NCI-H1092 treated with DMSO at 0.1 percent for 48 hours (cell line): ENCODE measurements at places on chromosomes 7 and 10.

GRCh38 chr10:5450605-5451384 is 38.4 kb downstream of the NET1 start:
- no peak for DNase-seq

DNA sequence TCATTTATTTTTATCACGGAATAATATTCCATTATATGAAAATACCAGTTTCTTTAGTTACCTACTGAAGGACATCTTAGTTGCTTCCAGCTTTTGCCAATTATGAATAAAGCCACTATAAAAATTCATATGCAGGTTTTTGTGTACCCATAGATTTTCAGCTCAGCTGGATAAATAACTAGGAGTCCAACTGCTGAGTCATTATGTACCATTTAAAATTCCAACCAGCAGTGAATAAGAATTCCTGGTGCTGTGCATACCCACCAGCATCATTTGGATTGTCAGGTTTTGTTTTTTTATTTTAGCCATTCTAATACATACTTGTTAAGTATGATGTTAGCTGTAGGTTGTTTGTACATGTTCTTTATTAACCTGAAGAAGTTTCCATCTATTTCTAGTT is 14.5 kb downstream of the FAM24B start:
- DNase-seq: no peak

GRCh38 chr10:111267673-111268072 is 190.8 kb downstream of the ADRA2A start:
- no peak for DNase-seq

GRCh38 chr7:3991731-3992231 is 690.3 kb upstream of the FOXK1 start:
- DNase-seq: no peak

GRCh38 chr10:7069706-7070105 is 341.1 kb downstream of the SFMBT2 start:
- DNase-seq: no peak

DNA sequence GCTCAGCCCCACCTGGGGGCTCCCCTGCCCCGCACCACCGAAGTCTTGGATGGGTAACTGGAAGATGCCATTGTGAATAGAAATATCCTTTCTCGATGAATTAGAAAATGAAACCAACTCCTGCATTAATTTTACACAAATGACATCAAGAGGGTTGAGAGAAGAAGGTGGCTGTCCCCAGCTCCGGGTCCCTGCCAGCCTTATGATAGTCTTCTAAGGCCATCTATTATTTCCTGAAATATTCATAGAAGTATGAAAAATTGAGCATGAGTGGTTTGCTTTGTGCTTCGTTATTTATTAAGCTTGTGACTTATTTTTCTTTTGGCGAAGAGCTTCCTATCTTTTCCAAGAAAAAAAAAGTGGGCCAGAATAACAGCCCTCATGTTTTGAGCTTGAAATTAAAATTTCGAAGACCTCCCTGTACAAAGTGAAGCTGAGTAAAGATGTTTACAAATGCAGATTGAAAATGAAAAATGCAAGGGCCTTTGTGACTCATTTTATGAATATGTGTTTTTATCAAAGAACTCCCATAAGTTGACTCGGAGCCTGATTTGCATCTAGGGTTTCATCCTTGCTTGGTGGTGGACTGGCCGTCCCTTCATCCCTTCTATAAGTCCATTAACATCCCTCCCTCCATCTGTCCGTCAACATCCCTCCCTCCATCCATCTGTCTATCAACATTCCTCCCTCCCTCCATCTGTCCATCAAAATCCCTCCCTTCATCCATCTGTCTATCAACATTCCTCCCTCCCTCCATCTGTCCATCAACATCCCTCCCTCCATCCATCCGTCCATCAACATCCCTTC is 20.5 kb upstream of the CFAP46 start:
- no peak for DNase-seq

- DNase-seq: no peak
These were observed 45.8 kb downstream of the EEPD1 start for GRCh38 chr7:36198854-36199266.

GRCh38 chr10:79066411-79067240 is 2.1 kb upstream of the ZMIZ1 start:
- peak; percentile 3 for DNase-seq

DNA sequence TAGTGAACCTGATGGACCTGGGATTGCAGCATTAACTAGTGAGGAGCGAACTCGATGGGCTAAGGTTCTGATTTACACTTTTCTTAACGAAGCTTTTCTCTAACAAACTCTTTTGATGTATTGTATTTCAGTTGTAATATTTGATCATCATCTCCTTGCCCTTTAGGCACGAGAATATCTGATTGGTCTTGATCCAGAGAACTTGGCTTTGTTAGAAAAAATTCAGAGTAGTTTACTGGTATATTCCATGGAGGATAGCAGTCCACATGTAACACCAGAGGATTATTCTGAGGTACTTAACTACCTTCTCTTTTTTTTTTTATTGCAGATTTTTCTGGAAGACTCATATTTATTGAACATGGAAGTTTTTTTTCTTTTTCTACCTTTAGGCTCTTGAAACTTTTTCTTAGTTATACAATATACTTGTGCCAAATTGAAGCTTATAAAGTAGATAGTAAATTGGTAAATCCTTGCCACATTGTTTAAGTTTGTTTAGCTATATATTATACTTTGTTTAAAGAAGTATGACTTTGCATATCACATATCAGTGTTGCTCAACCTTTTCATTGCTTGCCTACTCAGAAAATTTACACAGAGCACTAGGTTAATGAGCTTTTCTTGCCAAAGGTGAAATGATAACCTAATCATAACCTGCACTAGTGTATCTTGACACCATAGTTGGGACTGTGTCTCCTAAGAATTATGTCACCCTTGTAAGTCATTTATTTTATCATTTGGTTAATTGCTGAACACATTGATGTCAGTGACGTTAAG is 30.4 kb downstream of the CROT start:
- DNase-seq: no peak

DNA sequence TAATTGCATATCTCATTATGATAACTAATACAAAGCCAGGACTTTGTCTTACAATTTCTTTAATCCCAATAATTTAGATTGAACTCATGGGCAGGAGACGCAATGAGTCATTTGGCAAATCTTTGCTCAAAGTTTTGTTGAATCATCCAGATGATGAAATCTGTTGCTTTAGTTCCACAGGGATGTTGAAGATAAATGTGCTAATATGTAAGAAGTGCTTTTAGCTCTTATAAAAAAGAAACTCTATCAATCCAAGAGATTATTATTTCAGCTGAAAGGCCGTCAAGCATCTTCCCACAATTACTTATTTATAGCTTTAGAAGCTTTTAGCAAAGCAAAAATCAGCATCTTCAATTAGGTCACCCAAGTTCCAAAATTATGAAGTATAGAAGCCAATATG is 36.8 kb upstream of the ANK3 start:
- DNase-seq: no peak

- DNase-seq: no peak
These were observed 106.2 kb downstream of the PLXDC2 start for GRCh38 chr10:19922236-19922963.

- no peak for DNase-seq
These were observed 73.2 kb downstream of the RNF216 start for GRCh38 chr7:5708271-5708670.

GRCh38 chr7:88835147-88835728 is 39.7 kb upstream of the TEX47 start:
- DNase-seq: peak; percentile 54

DNA sequence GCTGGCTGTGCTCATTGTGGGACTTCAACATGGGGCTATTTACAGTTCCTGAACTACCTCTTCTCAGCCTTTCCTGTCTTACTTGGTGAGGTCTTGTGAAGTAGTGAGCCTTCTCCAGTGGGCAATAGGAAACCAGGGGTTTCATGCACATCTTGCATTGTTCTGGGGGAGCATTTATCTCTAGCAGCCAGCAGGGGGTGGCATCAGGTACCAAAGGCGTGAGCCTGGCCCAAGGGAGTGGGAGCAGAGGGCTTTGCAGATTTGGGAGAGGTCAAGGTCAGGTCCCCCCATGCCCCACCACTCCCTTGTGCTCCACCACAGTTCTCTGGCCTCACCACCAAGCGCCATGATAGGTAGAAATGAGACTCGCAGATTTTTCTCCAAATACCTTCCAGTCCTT is 85.4 kb upstream of the NPTX2 start:
- no peak for DNase-seq

GRCh38 chr10:110398419-110399105 is 93.8 kb upstream of the SMNDC1 start:
- no peak for DNase-seq

DNA sequence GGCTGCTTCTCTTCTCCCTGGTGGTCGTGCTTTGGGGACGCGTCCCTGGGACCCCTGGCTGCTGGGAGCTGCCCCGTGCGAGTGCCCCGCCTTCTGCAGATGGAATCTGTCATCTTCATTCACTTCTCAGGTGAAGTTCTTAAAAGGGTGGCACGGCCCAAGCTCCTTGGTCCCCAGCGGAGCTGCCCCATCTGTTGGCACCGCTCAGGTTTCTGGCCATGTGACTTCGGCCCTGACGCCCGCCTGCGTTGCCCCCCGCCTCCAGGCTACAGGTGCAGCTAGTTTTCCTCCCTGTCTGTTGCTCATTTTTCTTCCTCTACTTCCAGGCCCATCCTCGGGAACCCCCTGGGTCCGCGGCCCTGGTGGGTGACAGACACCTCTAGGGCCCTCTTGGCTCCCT is 6.8 kb upstream of the NKX6-2 start:
- no peak for DNase-seq

GRCh38 chr7:44980393-44981034 is 1.7 kb upstream of the MYO1G start:
- no peak for DNase-seq
